Stimulated activated CD8-positive, alpha-beta memory T cell treated with anti-CD3 and anti-CD28 coated beads, Interleukin-15, amount 100 ng/mL, for 1 hour (primary cell): ENCODE measurements at places on chromosomes 5 and 9.

GRCh38 chr5:120657104-120657503 lies 193.0 kb downstream of the PRR16 start:
- no peak for DNase-seq

DNA sequence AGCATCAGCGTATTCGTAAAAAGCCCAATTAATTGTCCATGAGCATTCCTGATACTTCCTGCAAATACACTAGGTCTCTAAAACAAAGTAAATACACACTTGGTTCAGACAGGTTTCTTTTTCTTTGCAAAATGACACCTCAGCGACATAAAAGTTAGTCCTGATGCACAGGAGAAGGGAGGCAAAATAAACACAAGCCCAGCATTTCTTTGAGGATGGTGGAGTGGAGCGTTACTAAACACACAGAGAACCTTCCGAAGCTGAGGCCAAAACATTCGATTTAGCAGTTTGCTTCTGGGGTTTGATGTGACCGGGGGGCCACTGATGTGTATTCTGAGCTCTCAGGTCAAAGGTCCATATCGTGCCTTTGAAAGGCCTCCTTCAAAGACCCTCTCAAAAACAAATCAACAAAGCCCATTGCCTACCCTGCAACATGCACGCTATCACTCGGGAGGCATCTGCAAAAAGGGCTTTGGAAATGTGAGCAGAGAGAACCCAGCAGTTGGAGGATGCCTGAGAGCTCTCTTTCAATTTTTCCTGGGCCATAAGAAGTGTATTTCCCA lies 268.4 kb upstream of the PANK3 start:
- DNase-seq, result no peak

- no peak for DNase-seq
Observed at GRCh38 chr9:107316795-107317661, 33.9 kb downstream of the RAD23B start.

GRCh38 chr9:134373269-134373668 lies 47.0 kb downstream of the RXRA start:
- no peak for DNase-seq

DNA sequence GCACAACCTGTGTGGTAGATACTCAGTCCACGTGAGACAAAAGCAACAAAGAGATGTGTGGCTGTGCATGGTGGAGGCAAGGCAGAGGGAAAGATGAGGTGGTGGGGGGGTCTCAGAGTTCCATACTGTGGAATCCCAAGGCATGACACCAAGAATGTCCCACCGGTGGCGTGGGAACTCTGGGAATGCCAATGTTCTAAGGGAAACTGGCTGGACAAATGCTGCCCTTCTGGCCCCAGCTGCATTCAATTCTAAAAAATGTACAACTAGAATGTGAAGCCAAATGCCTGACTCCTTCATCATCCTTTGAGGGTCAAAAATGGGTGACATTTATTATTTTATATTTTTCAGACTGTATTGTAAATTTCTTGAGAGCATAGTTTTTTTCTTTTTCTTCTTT lies 58.2 kb upstream of the EQTN start:
- DNase-seq, result no peak

DNA sequence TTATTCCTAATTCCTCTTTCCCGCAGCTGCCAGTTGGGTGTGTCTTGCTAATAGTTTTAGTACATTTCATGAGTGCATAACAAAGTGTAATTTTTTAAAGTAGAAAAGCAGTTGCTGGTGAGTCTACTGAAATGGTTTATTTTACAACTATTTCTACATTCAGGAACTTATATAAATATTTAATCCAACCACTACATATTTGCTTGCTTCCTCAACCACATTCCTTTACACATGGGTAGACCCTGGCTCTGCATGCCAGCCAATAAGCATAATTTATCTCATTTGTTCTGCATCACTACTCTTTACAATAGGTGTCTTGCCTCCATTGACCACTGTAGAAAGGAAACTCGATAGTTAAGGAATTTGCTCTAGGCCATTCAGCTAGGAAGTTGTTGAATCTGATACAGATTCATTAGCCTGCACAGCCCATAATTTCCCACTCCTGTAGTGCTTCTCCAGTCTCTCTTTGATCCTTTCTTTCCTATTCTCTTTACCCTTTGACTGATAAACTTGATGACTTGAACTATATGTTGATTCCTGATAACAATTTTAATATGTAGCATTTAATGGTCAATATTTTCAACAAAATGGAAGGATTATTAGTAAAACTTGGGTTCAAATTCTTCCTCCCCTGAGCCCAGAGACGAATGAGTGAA lies 342.5 kb upstream of the ACTBL2 start:
- no peak for DNase-seq

- DNase-seq, result no peak
Observed at GRCh38 chr9:81826517-81826906, 101.7 kb upstream of the SPATA31D4 start.

GRCh38 chr9:129664746-129665388 lies 580 bp upstream of the PRRX2 start:
- DNase-seq, result no peak

- DNase-seq, result no peak
Observed at GRCh38 chr5:6498968-6499367, 50.3 kb downstream of the UBE2QL1 start.
